ENCODE measurements at places on chromosomes 3 and 15. TPM values are rescaled to one million over a fixed set of nuclear protein-coding genes. Genes with fewer than 3 reads are reported as not detected.

GRCh38 chr15:39230205-39230907 is 350.5 kb upstream of the THBS1 start:
- no peak for DNase-seq

- no peak for DNase-seq
Measured at GRCh38 chr3:196941729-196942225, 551 bp downstream of the NCBP2 start.

- DNase-seq: no peak
Measured at GRCh38 chr3:129501630-129502029, 26.8 kb upstream of the RHO start.

- DNase-seq: no peak
Measured at GRCh38 chr15:76310475-76311099, 682 bp downstream of the ETFA start.

DNA sequence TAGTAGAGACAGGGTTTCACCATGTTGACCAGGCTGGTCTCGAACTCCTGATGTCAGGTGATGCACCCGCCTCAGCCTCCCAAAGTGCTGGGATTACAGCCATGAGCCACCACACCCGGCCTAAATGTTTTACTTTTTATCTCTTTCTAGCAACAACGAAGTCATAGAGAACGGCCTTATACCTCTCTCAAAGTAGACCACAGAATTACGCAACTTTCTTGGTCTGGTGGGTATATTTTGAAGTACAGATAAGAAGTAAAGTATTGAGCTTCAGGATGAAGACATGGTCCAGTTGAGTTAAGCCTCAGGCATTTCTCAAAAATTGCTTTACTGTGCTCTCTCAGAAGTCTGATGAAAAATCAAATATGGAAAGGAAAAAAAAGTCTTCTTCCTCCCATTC is 30.6 kb downstream of the FAM240A start:
- DNase-seq: no peak

DNA sequence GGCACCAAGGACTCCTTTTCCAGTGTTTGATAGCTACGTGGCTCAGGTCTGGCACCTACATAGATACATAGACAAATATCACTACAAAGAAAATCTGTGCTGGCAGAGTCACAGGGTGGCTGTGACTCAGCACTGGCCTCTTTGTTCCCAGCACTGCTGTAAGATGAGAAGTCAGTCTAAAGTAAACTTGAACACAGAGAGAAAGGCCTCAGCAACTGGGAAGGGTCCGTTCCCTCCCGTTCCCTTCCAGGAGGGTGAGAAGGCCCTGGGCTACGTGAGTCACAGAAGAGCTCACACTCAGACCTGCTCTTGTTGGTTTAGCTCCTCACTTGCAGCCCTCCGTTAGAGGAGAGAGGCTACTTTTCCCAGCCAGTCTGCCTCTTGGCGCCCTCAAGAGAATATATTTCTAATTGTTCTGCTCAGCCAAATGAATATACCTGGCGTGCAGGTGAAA is 23.1 kb downstream of the ANXA2 start:
- DNase-seq: no peak

DNA sequence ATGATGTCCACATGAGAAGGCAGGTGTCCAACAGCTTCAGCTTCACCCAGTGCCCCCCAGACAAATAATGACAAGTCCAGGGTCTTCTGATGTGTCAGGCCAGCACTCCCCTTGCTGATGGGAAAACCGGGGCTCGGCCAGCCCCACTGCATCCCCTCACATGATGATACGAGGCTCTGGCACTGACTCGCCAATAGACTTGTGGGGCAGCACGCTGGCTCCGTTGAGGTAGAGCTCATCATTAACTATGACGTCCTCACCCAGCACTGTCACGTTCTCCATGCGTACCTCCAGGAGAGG is 2.1 kb upstream of the AMIGO3 start:
- no peak for DNase-seq

GRCh38 chr3:25537516-25537915 is 109.5 kb downstream of the RARB start:
- DNase-seq: no peak

GRCh38 chr15:92915766-92916435 is 15.8 kb downstream of the CHD2 start:
- no peak for DNase-seq

GRCh38 chr15:41842229-41842628 is 3.6 kb downstream of the PLA2G4B start:
- no peak for DNase-seq

DNA sequence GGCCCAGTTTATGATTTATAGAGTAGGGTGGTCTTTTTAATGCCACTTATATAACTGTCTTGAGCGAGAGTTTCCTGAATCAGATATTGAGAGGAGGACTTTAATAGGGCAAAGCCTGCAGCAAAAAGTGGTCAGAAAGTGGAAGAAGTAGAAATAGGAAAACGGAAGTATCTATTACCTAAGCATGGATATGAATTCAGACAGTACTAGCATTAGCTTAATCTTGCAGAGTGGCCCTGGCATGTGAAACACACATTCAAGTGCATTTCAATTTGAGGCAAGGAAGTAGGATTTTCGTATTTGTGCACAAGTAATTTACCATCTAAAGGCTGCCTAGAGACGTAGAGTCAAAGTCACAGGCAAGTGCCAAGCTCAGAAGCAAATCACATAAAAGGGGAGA is 622.3 kb downstream of the DIPK2A start:
- no peak for DNase-seq

- DNase-seq: no peak
Measured at GRCh38 chr3:3110299-3110630, at the start of gene IL5RA. IL5RA (minus strand) TSS chr3:3110374; CDS start chr3:3104984, 5,390 bp downstream.

- no peak for DNase-seq
Measured at GRCh38 chr15:57897870-57898269, 167.6 kb downstream of the ALDH1A2 start.

DNA sequence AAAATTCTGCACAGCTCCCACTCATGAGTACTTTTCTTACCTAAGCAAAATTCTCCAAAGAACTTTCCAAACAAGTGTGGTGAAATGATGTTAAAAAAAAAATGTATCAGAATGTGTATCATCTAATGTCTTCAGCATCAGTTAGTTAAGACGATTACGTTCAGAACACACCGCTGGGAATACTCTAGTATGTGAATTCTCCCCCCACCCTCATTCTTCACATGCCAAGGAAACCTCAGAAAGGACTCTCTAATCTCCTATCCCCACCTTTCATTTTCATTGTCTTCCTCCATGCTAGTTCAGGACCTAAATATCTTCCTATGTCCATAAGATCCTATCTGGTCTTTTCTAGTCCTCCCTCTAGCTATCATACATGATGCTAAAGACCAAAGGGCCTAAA is 457.4 kb downstream of the SHQ1 start:
- no peak for DNase-seq

DNA sequence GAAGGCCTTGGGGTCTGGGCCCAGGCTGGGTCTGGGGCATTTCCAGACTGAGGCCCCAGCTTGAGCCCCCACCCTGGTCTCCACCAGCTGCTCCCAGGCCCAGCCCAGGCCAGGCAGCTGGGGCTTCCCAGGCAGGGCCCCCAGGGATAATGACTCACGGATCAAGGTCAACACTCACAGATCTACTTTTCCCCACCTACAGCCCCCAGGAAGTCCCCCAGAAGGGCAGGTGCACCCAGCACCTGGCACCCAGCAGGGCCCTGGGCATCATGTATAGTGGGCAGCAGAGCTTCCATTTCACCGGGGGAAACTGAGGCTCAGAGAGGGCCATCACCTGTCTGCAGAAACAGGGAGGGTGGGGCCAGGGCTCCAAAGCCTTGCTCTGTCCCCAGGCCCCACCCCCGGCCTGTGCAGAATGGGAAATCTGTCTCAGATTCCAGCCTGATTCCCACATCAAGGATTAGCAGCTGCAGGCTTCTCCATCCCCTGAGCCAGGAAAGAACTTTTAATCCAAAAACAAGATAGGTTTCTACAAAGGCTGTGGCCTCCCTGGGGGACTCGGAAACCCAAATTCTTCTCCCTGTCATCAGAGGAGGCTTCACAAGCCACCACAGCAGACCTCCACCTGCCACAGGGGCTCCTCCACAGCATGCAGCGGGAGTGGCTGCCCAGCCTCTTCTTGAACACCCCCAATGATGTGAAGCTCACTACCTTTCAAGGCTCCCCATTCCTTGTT is 49.8 kb downstream of the IQSEC1 start:
- DNase-seq: no peak

- no peak for DNase-seq
Measured at GRCh38 chr3:102353805-102354204, 81.0 kb upstream of the ZPLD1 start.

GRCh38 chr15:91021516-91022074 is 799 bp downstream of the VPS33B start:
- DNase-seq: no peak

DNA sequence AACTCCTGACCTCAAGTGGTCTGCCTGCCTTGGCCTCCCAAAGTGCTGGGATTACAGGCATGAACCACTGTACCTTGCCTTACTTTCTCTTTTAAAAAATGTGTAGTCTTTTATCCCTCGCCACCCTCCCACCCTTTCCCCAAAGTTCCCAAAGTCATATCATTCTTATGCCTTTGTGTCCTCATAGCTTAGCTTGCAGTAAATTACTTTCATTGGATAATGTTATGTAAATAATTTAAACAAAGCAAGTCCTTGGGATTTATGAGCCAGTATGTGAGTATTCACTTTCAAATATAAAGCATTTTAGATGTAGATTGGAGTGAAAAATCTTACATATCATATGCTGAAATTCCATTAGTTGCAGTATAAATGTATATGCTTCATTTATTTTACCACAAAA is 11.0 kb downstream of the GTF2A2 start:
- DNase-seq: no peak

GRCh38 chr3:143753006-143753405 is 95.3 kb downstream of the SLC9A9 start:
- DNase-seq: no peak

GRCh38 chr3:143358155-143358792 is 238.7 kb downstream of the CHST2 start:
- DNase-seq: no peak

- no peak for DNase-seq
Measured at GRCh38 chr15:73909651-73910050, 16.6 kb upstream of the LOXL1 start.

DNA sequence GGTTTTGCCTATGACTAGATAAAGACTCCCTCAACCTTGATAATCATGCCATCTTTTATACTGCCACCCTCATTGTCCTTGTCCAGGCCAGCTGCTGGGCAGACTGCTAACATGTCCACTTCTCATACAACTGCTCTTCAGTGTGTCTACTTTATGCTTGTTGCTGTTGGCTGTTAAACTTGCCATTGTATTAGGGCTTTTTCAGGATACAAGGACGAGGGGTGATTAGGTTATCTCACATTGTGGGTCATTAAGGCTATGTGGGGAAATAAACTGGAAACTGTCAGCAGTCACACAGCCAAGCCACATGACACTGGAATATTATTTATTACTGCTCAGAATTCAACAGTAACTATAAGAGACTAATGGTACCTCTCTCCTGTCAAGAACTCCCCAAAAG is 36.1 kb downstream of the STARD9 start:
- no peak for DNase-seq

DNA sequence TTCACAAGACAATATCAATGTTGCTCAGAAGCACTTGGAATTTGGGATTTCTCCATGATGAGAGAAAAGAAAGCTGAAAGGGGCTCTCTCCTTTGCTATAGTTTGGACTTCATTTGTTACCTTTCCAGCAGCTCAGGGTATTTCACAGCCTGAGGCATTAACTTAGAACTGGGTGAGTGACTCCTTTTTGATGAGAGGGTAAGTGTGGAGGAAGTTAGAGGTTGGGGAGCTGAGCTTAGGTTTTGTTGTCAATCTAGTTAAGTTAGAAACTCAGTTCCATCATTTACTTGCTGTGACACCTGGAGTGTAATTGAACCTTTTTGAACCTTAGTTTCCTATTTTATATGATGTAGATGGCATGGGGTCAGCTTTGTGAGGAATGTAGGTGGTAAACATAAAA is 359.1 kb downstream of the PDCD6IP start:
- DNase-seq: no peak

GRCh38 chr3:73192036-73192738 is 130.7 kb downstream of the EBLN2 start:
- no peak for DNase-seq

GRCh38 chr3:25094932-25095685 is 333.0 kb upstream of the RARB start:
- no peak for DNase-seq

DNA sequence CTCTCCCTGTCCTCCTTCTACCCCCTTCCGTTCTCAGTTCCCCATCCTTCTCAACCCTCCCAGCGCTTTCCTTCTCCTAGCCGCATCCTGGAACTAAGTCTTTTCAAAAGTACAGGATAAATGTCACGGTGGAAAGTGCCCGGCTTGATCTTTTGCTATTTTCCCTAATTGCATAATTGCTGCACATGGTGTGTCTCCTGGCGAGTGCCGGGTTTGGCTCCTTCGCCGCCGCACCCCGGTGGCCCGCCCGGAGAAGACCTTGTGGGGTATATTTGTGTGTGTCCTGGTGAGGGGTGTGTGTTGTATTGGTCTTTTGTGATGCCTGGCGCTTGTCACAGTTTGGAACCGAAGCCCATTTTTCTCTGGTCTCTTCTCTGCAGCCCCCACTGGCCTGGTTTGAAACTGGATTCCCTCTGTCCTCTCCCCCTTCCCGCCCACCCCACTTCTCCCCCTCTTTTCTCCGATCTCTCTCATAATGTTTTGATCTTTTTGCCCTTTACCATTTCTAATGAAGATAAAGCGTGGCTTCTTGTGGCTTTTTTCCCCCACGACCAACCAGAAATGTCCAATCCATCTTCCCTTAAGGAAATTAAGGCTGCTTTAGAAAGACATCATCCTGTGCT is 692 bp downstream of the UBE2E2 start:
- DNase-seq: no peak

DNA sequence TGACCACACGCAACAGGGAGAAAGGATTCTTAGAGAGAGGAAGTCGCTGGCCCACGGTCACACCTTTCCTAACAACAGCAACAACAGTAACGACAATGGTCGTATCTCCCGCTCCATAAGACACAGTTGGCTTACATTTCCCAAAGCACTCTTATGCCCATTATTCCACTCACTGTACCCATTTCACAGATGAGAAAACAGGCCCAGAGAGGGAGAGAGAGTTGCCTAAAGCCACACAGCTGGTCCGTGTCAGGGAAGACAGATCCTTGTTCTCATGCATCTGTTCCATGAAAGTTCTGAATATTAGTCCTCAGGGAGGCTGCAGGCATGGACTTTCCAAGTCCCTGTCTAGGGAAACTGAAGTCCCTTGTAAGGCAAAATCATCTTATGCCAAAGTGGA is 42.0 kb upstream of the ATP2B2 start:
- no peak for DNase-seq

The EPHA6 gene
- polyA plus RNA-seq: not detected

The SHF gene
- 0.08 TPM for polyA plus RNA-seq

The BFSP2 gene
- polyA plus RNA-seq: 18.6 TPM

The LEKR1 gene
- 2.6 TPM for polyA plus RNA-seq

The LIPH gene
- polyA plus RNA-seq: 5.1 TPM

The TIPIN gene
- 54.4 TPM for polyA plus RNA-seq

The CYP8B1 gene
- not detected for polyA plus RNA-seq

The DIPK2A gene
- 21.9 TPM for polyA plus RNA-seq

The FOXL2 gene
- polyA plus RNA-seq: not detected

The TM4SF18 gene
- not detected for polyA plus RNA-seq

The HTR3E gene
- not detected for polyA plus RNA-seq

The UBAP1L gene
- 0.84 TPM for polyA plus RNA-seq

The SUCNR1 gene
- polyA plus RNA-seq: not detected
